SJSA1 (cell line): ENCODE measurements at places on chromosomes 7 and 10.

DNA sequence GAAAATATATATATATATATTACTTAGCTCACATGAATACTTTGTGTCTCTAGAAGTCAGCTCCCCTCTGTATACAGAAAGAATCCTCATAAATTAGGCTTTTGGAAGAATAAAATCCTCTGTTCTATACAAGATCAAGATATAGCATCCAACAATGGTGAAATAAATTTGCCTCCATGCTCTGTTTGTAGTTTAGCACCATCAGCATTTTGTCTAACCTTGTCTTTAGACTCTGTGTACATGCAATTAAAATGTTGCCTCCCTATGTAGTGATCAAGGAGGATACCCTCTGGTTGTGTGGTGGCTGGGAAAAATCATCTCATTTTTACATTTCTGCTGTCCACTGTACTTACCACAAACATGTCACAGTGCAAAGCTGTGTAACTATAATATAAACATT, 189.7 kb downstream of the C7orf25 start:
- DNase-seq, result no peak

GRCh38 chr10:72466018-72466417, 111.3 kb upstream of the DNAJB12 start:
- no peak for DNase-seq

- DNase-seq, result no peak
These were observed 180.5 kb downstream of the ZNF365 start for GRCh38 chr10:62554632-62555199.

DNA sequence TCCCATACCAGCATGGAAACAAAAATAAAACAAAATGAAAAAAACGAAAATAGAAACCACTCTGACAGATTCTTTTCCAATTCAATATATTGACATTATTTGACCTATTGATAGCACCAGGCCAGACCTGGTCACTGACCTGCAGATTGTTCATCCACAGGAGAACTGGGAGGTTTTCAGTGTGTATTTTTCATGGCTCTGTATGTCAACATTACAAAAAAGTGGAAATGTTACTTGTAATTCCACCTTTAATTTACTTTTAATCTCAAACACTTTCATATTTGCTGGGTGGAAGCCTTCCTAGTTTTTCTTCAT, 2.9 kb downstream of the HKDC1 start:
- no peak for DNase-seq

GRCh38 chr7:130148561-130148960, 56.6 kb downstream of the TMEM209 start:
- DNase-seq, result no peak

DNA sequence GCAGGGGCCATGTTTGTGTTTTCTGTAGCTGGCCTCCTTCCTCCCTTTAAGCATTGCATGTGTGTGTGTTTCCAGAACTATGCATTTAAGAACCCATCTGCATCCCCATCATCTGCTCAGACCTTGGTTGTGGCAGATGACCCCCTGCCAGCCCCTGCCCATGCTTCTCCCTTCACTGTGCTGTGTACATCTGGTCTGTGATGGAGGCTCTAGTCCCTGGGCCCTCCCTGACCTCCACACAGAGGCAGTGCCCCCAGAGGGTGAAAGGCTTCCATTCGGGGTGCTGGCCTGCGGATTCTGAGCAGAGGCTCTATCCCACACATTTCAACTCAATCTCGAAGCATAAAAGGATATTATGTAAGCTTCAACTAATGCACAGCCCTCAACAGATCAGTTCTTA, 89.4 kb downstream of the TACC2 start:
- DNase-seq, result no peak

DNA sequence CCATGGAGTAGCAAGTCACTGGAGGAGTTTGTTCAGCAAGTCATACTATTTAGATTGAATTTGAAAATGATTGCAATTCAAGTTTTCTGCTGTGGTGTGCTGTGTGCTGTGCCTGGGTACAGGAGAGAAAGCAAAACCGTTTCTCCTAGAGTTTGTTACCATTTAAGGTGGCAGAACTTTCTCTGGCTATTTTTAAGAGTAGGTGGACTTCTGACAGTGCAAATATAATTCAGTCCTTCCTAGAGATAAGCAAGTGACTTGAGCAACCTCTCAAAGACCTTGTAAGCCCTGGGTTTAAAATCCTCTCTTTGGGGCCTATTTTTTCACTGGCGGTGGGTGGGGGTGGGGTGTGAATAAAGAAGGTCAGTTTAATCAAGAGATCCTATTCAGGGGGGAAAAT, 42.9 kb upstream of the FGL2 start:
- no peak for DNase-seq

DNA sequence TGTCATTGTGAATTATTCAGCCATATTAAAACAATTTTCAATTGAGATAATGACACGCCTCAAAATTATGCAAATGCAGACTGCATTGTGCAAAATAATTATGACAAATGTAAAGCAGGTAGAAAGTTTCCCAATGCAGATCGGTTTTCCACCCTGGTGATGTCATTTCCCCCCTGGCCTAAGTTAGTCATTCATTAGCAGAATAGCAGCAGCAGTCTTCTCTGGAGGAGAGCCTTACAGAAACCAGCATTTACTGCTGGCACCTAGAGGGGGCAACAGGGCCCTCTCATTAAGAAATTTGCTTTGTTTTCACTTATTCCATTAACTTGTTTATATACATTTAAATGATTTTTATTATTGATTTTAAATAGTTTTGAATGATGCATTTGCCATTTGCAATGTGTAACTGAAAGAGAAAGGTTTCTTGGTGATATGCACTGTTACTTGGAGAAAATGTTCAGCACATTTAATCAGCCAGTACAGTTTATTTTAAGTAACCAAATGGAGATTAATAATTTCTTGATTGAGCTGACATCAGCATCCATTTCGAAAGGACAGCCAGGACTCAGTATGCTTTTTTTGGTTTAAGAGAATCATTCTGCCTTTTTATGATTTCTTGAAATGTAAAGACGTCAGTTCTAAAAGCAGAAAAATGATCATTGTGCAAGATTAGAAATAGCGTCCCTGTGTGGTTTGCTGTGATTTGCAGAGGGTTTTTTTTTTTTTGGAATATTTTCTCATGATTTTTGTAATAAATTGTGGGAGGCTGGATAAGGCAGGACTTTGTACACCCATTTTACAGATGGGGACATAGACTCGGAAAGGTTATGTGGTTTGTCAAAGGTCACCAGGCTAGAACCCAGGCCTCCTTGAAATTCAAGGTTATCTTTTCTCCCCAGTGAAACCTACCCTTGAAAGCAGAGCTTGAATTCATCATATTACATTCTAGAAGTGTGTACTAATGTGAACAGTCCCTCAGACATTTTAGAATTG, 3.5 kb downstream of the ARID5B start:
- peak; percentile 45 for DNase-seq

GRCh38 chr10:92801978-92802872, 46.1 kb upstream of the EXOC6 start:
- DNase-seq, result no peak

GRCh38 chr10:14379556-14380280, 49.0 kb upstream of the FRMD4A start:
- no peak for DNase-seq

DNA sequence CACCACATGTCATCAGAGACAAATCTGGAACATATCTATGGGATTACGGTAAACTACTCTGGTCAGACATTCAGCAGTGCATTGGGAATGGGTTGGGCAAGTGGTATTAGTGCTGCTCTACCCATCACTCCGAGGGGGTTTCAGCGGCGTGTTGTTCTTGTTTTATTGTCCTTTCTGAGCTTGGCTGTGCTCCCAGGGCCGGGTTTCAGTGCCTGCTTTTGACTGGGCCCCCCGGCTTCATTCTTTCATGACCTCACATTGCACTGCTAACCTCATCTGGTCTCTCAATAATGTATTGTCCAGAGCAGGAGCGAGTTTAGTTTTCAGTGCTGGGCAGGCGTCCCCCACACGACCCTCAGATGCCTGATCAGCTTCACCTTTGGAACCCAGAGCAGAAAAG, 364.6 kb downstream of the PAXIP1 start:
- DNase-seq, result no peak

GRCh38 chr7:51689547-51689946, 372.9 kb upstream of the COBL start:
- no peak for DNase-seq

DNA sequence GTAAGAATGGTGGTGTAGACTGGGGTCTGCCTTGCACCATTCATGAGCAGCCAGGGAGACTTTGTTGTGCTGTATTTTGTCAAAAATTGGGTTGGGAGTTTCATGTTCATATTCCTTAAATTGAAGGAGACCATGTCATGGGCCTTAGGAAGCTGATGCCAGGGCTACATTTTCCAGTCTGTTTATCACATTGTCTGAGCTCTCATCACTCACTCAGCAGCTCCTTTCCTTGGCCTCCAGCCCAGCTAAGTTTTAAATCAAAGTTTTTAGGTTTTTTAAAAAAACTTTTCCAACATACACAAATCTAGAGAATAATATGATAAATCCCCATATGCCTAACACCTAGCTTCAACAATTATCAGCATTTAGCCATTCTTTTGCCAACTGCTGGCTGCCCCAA, 12.6 kb upstream of the FAM13C start:
- no peak for DNase-seq

- DNase-seq, result no peak
These were observed 1.8 kb upstream of the CLCN1 start for GRCh38 chr7:143314127-143314526.

- no peak for DNase-seq
These were observed 82.5 kb upstream of the CREB5 start for GRCh38 chr7:28329661-28330363.

GRCh38 chr7:155764438-155764793, 47.8 kb downstream of the SHH start:
- DNase-seq, result no peak

DNA sequence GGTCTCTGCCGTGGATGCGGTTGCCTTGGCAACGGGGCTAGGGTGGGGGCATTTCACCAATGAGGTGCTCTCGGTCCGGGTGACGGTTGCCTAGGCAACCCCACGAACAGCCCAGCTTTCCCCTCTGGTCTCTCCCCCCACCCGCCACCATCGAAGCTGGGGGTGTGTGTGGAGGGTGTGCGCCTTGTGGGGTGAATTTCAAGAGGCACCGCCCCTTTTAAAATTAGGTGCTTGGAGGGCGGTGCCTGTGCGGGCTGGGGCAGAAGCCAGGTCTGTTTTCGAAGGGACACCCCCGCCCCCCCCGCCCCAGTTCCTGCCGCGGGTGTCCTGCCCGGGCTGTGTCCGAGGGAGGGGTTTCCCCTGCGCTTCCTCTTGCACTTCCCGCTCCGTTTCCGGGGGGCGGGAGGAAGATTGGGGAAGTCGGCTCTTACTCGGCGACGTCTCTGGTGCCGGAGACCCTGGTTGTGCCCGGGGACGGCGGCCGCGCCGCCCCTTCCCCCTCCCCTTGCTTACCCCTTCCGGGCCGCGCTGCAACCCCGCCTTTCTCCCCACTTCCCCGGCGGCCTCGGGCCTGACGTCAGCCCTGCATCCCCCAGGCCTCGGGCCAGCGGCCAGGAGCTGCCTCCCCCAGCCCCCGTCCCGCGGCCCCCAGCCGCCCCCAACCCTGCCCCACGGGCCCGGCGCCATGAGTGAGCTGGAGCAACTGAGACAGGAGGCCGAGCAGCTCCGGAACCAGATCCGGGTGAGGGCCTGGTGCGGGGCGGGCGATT, 2.2 kb downstream of the GNB2 start:
- peak; percentile 68 for DNase-seq

- DNase-seq, result no peak
These were observed 79.8 kb downstream of the ANK3 start for GRCh38 chr10:60309891-60310290.

DNA sequence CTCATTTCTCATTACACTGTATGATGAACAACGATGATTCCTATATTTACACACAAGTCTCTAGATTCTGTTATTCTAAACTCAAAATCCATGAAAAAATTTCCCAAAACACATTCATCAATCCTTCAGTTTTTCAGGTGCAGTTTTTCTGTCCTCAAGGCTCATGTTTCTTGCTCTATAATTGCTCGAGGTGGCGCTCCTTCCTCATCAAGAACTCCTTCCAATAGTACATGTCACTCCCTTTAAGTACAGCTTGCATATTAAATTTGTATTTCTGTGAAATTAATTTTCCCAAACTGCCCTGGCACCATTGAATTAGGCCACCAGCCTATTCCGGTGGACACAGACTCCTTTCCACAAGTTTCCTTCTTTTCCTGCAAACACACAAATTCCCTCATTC, 188.7 kb upstream of the MINDY3 start:
- no peak for DNase-seq

DNA sequence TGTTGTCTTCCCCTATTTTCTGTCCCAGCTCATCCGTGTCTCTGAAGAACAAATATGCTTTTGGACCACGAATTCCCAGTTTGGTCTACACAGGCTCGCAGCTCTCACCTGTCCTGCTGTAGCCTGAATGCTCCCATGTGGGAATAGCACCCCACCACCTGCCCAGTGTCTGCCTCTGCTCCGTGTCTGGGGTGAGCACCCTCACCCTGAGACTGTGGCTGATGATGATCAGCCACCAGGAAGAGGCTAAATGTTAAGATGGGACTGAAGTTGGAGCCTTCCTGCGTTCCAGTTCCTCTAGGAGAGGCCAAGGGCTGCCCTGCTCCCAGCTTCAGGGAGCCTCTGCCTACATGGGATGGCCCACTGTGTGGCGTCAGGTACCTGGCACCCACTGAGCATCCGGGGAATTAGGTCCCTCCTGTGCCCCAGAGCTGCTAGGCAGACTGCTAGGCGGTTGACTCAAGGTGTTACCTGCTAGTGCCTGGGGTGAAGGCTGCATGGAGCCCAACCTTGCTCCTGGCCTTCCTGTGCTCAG, 3.7 kb downstream of the PGAM2 start:
- DNase-seq, result no peak

DNA sequence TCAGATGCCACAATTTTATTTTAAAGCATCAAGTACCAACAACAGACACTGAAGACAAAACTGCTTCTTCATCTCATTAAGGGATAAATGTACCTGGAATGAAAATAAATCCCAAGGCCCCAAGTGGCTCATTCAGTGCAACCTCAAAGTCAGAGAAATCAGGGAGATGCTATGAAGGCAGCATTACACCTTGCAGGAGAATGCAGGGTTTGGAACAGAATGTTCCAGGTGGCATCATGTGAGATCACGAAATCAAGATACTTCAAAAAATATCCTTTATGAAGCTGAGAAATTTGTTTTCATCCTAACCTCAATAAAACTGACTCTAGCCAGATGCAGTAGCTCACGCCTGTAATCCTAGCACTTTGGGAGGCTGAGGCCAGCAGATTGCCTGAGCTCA, 477.1 kb downstream of the PLXNA4 start:
- DNase-seq, result no peak

- DNase-seq, result no peak
These were observed 51.2 kb downstream of the HIF1AN start for GRCh38 chr10:100586959-100587358.

DNA sequence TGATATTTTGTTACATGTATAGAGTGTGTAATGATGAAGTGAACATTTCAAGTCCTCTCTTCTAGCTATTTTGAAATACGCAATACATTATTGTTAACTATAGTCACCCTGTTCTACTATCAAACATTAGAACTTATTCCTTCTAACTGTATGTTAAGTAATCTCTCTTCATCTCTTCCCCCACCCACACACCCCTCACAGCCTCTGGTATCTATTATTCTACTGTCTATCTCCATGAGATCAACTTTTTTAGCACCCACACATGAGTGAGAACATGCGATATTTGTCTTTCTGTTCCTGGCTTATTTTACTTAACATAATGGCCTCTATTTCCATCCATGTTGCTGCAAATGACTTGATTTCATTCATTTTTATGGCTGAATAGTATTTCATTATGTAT, 57.7 kb upstream of the EGR2 start:
- DNase-seq, result no peak
